ENCODE measurements at places on chromosomes 16 and 17.
A peak's percentile ranks its signal among the peaks of the same experiment; 100 is the strongest.

GRCh38 chr17:49688848-49689247 is 11.0 kb upstream of the SPOP start:
- no peak for DNase-seq

GRCh38 chr16:69329369-69330285 is 761 bp downstream of the PDF start:
- peak; percentile 4 for DNase-seq

DNA sequence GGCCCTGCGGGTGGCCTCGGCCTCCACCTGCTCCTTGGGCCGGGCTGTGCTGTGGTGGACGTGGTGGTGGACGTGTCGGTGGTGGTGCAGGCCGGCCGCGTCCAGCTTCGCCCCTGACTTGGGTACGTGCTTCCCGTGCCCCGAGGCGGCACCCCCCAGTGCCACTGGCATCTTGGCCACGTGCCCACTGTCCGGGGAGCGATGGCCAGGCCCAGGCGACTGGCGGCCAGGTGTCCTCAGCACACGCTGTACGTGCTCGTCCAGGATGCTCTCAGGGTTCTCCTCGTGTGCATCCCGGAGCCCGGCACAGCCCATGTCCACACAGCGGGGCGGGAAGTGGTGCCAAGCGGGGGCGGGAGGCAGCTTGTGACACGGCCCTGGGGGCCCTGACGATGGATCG is 14.9 kb downstream of the PDIA2 start:
- no peak for DNase-seq

DNA sequence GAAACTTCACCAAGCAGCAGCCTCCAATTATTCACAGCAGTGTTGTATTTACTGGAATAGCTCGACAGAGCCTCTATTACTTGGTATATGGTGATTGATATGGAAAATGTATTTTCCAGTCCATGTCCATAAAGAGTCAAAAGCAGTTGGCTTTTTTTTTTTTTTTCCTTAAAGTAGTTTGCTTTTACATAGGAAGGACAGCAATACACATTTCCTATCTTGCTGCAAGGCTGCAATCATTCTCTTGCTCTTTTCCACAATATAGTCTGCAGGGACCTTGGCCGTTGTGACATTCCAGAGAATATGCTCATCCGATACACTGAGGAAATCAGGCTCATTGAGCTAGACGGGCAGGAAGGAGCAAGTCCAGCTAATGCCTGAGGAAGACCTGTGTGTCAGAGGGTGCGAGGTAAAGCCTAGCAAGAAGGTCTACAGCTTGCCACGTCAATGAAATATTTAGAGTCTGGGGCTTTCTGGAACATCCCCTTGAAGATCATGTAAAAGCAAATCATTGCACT is 131.1 kb downstream of the ENGASE start:
- DNase-seq, result no peak

- DNase-seq, result no peak
These were observed 997.6 kb upstream of the RBFOX1 start for GRCh38 chr16:6335072-6335471.

DNA sequence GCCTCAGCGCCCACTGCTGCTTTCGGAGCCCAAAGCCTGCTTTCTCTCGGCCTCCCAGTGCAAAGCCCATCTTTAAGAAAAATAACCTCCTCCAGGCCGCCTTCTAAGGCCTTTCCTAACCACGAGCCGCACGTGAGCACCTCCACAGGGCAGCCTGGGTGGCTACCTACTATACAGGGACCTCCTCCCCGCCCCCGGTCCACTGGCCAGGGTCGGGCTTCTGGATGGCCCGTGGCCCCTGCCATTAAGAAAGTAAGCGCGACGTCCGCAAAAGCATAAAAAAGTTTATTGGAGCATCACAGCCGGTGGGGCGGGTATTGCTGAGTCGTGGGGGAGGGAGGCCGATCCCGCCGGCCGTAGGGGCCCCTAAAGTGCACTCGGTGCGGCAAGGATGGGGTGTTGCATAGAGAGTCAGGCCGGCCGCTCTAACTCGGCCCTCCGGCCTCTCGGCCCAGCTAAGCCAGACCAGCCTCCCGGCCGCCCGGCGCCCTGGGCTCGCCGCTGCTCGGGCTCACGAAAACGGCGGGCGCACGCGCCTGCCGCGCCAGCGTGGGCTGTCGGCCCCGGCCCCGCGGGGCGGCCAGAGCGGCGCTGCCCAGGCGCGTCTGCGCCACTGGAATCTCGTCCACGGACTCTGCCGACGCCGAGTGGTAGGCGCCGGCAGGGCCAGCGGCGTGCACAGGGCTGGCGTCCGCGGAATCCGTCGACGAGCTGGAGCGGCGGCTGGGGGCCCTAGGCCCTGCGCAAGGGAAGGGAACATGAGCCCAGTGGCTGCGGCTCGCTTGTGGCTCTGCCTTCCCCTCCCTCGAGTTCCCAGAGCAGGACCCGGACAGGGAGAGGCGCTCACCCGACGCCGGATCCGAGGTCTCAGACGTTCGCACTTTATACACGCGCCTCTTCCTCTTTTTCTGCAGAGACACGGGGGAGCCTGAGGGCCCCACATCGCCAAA is 1.1 kb upstream of the TPPP3 start:
- DNase-seq, result no peak

DNA sequence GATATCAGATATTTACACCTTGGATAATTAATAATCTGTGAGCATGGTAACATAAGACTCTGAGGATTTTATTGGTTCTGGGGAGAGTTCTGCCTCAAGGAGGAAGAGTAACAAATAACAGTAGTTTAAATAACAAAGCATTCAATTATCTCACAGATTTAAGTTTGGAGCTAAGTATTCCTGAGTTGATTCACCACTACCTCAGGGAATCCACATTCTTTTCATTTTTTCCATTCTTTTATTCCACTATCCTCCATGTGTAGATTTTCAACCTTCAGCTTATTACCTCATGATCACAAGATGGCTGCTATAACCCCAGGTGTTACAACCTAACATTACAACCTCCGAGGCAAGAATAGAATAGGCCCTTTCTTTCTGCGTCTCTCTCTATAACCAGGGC is 252.2 kb upstream of the TOX3 start:
- no peak for DNase-seq

DNA sequence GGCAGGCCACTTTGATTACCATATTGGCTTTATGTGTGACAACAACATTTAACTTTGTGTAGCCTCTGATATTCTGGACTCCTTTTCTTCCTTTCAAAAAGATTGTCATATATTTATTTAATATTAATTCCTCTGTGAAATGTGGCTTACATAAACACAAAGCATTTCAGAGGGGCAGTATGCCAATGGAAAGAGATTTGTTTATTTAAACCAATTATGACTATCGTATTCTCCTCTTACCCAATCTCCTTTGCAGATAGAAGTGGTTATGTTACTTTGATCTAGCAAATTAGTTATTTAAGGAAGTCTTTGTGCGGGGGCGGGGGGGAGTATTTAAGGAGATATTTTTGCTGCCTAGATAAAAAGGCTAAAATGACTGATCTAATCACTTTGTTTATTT is 573.7 kb upstream of the KIF2B start:
- DNase-seq, result no peak

DNA sequence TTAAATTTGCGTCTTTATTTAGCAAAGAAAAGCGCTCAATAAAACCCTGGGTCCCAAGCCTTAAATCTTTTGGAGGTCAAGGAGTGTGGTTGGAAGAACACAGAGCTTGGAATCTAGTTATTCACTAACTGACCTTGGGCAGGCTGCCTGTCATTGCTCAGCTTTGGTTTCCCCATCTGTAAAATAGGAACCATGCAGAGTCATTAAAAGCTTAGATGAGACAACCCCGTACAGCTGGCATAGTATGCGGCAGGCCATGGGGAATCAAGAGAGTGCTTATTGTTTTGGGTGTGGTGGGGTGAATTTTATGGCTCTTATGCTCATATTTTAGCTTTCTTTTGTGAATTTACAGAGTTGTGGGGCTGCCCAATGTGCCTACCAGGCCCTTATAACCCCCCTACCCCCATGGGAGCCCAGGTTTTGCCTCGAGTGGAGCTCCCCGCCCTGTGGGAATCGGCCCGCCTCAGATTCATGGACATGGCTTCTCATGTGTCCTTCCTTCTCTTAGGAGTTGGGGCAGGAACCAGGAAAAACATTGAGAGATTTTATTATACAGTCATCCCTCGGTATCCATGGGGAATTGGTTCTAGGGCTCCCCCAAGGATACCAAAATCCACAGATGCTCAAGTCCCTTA is 113.5 kb downstream of the CLEC16A start:
- no peak for DNase-seq

GRCh38 chr16:46996391-46996790 is 22.9 kb upstream of the DNAJA2 start:
- no peak for DNase-seq

DNA sequence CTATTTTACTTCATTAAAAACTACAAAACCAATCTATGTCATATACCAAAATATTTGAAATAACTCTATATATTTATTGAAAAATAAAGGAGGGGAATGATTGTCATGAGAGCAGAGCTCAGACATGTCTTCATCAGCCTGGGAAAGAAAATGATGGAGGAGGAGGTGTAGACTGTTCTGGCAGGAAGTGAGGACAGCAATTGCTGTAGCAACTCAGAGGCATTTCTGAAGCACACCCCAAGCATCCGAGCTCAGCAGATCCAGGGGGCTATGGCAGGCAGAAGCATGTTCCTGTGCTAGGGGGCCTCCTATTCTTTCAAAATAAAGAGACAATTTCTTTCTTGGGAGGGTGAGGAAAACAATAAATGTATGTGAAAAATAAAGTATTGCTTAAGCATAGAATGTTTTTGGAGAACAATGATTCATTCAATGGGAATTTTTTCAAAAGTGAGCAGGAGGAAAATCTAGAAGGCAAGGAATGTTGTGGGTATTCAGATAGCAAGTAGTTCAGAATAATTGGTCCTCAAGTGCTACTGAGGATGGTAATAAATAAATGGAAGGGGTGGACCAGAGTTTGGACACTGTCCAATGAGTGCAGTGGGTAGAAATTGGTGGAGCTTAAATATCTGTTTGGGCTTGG is 383.4 kb downstream of the CDH11 start:
- DNase-seq, result no peak

GRCh38 chr17:7717756-7718350 is 309 bp downstream of the DNAH2 start:
- no peak for DNase-seq

DNA sequence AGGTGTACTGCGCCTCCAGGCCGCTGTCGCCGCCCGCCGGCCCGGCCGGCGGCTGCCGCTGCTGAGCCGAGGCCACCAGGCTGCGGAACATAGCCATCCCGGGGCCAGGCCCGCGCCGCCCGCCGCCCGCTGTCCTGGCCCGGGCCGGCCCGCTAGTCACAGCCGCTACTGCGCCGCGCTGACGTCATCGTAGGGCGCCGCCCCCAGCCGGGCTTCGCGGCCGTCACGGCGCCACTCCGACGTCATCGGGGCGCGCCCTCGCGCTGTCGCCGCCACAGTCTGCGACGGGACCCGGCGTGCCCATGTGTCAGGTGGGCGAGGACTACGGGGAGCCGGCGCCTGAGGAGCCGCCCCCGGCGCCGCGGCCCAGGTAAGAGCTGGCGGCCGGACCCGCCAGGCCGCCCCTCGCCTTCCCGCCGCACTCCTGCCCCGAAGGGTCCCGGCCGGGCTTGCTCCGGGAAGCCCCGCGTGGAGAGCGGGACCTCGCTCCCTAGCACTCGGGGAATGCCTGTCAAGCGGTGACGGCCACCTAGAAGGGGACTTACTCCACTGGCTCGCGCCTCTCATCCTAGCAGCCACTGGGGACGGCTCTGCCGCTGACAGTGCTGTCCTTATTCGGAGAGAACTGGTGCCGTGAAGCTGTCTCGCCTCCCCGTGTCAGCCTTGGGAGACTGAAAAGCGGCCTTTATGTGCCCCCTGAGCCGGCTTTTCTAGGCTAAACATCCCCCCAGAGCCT is at the start of the genes CTU2 and RNF166:
TSS of gene CTU2 (plus strand) at position 275 of the 736 bp plus-strand sequence. CDS start at position 303, 28 bp downstream.
TSS of gene RNF166 (minus strand) at position 180 of the 736 bp plus-strand sequence. CDS start at position 97, 83 bp downstream.
- peak; percentile 84 for DNase-seq

DNA sequence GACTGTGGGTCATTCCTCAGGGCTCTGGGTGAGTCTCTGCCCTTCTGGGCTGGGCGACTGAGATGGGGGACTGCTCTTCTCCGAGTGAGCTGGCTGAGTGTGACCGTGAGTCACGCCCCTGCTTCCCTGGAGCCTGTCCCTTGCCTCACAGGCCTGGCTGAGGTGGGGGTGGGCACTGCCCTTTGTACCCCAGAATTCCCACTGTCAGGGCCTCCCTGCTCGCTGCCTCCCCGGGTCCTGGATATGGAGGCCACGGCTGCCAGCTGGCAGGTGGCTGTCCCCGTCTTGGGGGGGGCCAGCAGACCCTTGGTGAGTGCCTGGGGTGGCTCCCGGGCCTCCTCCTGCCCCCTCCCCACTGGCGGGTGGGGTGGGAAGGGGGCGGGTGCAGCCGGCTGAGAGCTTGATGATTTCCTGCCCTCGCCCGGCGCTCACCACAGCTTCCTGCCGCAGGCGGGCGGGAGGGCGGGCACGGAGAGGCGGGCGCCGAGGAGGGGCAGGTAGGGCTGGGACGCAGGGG is at the start of gene LAT:
TSS of gene LAT (plus strand) at position 434 of the 517 bp plus-strand sequence. CDS start 366 bp downstream, outside the sequence.
- no peak for DNase-seq

GRCh38 chr16:86590501-86591144 is 12.3 kb downstream of the FOXL1 start:
- no peak for DNase-seq

DNA sequence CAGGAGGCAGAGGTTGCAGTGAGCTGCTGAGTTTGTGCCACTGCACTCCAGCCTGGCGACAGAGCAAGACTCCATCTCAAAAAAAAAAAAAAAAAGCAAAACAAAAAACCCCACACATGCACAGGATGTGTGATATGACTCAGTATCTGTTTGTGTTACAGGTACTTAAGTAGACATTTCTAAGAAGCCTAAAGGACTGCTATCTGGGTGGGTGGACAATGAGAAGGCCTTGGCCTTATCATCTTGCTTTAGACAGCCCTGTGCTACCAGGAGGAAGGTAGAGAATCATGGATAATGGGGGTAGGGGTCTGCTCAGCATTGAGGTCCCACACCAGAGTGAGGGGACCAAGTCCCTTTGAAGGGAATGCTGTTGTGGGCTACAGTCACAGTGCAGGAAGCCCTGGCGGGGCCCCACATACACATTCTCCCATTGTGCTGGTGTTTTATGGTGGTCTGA is 26.7 kb downstream of the PLD6 start:
- DNase-seq, result no peak

GRCh38 chr16:17177959-17178905 is 292.5 kb downstream of the XYLT1 start:
- no peak for DNase-seq

GRCh38 chr16:75758215-75758614 is 31.9 kb upstream of the CPHXL start:
- no peak for DNase-seq

DNA sequence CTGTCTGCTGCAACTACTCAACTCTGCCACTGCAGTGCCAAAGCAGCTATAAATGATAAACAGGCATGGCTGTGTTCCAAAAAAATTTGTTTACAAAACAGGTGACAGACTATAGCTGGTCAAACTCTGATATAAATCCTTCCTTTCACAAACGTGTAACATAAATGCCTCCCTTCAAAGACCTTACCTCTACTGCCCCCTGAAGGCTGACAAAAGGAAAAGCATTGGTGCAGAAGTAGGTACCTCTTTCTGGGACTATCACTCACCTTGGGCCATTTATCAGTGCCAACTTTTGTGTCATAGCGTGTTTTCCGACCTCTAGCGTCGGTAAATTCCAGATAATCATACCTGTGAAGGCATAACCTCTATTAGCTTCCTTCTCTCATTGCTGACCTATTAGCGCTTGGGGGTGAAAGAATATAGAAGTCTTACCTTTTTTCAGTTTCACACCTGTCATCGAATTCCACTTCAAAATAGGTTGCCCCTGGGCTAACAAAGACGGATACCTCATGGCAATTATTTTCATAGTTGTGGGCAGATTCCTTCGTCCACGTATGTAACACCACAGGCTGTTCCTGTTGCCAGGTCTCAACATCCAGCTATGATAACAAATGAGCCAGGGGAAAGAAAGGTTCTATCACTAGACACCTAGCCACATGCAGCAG is 67.9 kb downstream of the ZZEF1 start:
- DNase-seq, result peak; percentile 10

All from NCI-H1930 (cell line).